ENCODE measurements at places on chromosomes 5 and 9.

GRCh38 chr9:134913713-134914500 lies 3.8 kb downstream of the FCN1 start:
- H3K36me3 ChIP-seq, result no peaks in the 10 kb centered on the region
- no peaks in the 10 kb centered on the region for H3K4me1 ChIP-seq
- DNase-seq, result no peak
- no peak overlapping the region for H3K27ac ChIP-seq
- H3K4me3 ChIP-seq, result no peak overlapping the region

GRCh38 chr5:122942164-122942914 lies 94.2 kb downstream of the PPIC start:
- H3K36me3 ChIP-seq, result peaks cover 2% of the 10 kb centered on the region
- H3K27ac ChIP-seq, result no peak overlapping the region
- no peaks in the 10 kb centered on the region for H3K4me1 ChIP-seq
- no peaks in the 10 kb centered on the region for H3K27me3 ChIP-seq

- peaks cover 9% of the 10 kb centered on the region for H3K4me1 ChIP-seq
- no peak overlapping the region for H3K4me3 ChIP-seq
- peak; percentile 51 for DNase-seq
- no peak overlapping the region for H3K27ac ChIP-seq
- peaks cover 2% of the 10 kb centered on the region for H3K36me3 ChIP-seq
Measured at GRCh38 chr5:65152131-65152530, 329.6 kb downstream of the ADAMTS6 start.

DNA sequence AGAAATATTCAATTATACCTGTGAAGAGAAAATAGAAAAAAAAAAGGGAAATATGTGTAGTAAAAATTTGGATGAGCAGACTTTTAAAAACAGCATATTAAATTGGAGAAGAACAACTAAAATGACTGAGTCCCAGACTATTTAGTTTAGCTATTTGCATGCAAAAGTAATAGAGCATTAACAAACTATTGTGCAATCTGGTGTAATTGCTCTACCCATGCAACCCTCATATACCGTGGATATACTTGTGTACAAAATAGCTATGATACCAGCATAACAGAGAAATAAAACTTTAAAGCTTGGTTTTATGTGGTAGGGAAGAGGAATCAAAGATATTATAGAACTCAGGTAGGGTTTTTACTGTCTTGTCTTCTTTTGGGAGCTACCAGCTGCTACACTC lies 78.7 kb upstream of the PRDM9 start:
- no peaks in the 10 kb centered on the region for H3K4me1 ChIP-seq
- H3K4me3 ChIP-seq, result no peak overlapping the region
- H3K27me3 ChIP-seq, result no peaks in the 10 kb centered on the region
- no peak for DNase-seq
- H3K36me3 ChIP-seq, result no peaks in the 10 kb centered on the region

DNA sequence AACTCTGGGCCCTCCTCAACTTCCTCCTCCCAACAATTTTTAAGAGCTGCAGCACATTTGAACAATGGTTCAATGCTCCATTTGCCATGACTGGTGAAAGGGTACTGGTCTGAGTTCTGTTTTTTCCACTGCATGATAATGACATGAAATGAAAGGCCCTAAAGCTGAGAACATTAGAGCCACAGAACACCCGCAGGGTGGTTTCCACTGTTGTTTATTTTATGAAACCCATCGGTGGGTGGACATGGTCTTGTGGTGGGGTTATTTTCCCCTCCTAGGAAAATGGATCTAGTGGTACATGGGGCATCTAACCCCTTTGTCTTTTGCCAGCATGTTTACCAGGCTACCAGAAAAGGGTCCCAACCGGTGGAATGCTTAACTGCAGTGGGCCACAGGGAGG lies 71.8 kb downstream of the SMARCA2 start:
- no peaks in the 10 kb centered on the region for H3K4me1 ChIP-seq
- H3K4me3 ChIP-seq, result no peak overlapping the region
- H3K27ac ChIP-seq, result no peak overlapping the region
- H3K36me3 ChIP-seq, result peaks cover 24% of the 10 kb centered on the region
- H3K27me3 ChIP-seq, result no peaks in the 10 kb centered on the region
- DNase-seq, result no peak
